ENCODE measurements at places on chromosomes 1 and 21. TPM values are rescaled to one million over a fixed set of nuclear protein-coding genes. Genes with fewer than 3 reads are reported as not detected.

The PRAMEF14 gene
- polyA plus RNA-seq = not detected

The REN gene
- polyA plus RNA-seq = 94.2 TPM

The FCN3 gene
- polyA plus RNA-seq = 0.85 TPM

The CDC20 gene
- polyA plus RNA-seq = 33.2 TPM

The GJA8 gene
- polyA plus RNA-seq = not detected

The MROH9 gene
- polyA plus RNA-seq = not detected

The LCE2A gene
- not detected for polyA plus RNA-seq

The GSTM1 gene
- 112 TPM for polyA plus RNA-seq

The DMRTA2 gene
- polyA plus RNA-seq = not detected

The ZSCAN20 gene
- polyA plus RNA-seq = 6.3 TPM

The NPPA gene
- polyA plus RNA-seq = not detected

The CDA gene
- 6.8 TPM for polyA plus RNA-seq
